Activated naive CD8-positive, alpha-beta T cell treated with anti-CD3 and anti-CD28 coated beads, Interleukin-2, amount 50 U/mL, for 16 hours (primary cell): ENCODE measurements at places on chromosomes 7 and 10.

- DNase-seq = no peak
These were observed 1.1 kb downstream of the WASL start for GRCh38 chr7:123747620-123748141.

GRCh38 chr7:91239772-91240171 lies 24.5 kb upstream of the FZD1 start:
- DNase-seq = no peak

- DNase-seq = no peak
These were observed 74.4 kb upstream of the EFCAB10 start for GRCh38 chr7:105655500-105656380.

- DNase-seq = no peak
These were observed 2.7 kb downstream of the CALD1 start for GRCh38 chr7:134782121-134782623.

DNA sequence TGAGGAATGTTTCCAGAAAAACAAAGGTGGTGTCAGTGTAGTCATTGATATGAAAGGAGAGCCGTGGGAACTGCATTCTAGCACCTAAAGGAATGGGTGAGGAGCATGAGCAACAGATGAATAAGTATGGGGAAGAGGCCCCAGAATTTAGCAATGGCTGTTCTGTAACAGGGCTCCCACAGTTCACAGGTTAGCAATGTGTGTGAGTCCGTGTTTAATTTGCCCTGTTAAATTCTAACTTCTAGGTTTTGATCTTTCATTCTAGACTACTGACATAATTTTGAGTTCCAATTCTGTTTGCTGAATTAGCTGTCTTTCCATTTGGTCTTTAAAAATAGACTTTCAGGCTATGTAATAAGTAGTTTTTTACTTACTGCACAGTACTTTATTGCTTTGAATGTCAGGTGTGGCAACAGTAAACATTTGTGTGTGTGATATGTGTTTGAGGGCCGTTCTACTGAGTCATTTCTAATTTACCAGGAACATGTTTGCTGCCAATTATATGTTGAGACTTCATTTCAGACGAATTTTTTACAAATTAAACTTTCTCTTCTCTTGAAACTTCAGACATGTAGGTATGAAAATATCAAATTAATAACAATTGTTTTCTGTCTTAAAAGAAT lies 8.8 kb downstream of the STK17A start:
- no peak for DNase-seq
